ENCODE measurements at places on chromosomes 3 and 15.

GRCh38 chr15:42499858-42500609, 4.6 kb downstream of the SNAP23 start:
- DNase-seq, result no peak

- no peak for DNase-seq
Measured at GRCh38 chr3:36149447-36149865, 230.8 kb upstream of the STAC start.

- no peak for DNase-seq
Measured at GRCh38 chr3:124133366-124133940, 141.5 kb upstream of the ROPN1 start.

DNA sequence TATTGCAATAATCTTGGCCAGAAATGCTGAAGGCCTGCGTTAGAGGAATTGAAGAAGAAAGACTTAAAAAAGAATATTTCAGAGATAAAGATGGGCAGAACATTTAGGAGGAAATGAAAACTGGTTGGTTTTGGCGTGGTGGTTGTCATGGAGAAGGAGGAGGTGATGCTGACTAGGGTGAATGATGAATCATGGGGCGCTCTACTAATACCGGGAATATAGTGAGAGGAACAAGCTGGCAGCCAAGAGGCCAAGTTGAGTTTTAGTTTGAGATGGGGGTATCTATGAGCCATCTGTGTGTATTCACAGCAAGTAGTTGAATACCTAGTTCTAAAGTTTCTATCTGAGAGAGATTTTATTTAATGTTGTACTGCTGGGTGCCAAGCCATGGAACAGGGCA, 6.8 kb upstream of the GAP43 start:
- no peak for DNase-seq

DNA sequence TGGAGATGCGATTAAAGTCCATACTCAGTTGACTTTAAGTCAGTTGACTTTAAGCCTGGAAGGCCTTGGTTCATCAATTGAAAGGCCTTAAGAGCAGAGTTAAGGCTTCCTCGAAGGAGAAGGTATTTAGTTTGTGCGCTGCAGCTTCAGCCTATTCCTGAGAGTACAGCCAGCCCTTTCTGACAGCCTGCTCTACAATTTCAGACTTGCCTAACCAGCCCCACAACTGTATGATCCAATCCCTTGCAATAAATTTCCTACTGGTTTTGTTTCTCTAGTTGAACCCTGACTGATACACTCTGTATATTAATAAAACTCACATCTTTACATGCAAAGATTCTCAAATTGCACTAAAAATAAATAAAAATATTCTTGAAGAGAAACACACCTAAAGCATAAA, 66.1 kb upstream of the RORA start:
- no peak for DNase-seq

DNA sequence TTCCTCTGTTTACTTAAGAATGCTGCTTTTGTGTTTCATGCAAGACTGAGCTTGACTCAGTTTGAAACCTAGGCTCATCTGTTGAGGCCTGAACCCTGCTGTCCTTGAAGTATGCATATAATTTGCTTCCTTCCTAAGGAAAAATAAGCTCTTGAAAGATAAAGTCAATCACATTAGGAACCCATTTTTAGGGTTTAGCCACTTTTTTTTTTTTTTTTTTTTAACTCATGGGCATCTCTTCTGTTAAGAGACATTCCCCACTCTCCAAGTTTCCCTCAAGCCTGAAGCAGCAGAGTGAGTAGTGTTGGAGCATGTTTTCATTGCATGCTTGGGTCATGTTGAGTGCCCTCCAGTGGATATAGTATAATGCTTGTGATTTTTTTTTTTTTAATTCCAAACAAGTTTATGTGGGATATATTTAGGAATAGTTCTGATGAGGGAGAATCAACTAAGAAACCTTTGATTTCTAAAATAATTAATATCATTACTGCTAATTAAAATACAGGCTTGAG, 3.6 kb downstream of the CTNNB1 start:
- no peak for DNase-seq

- DNase-seq, result no peak
Measured at GRCh38 chr3:46316206-46316605, 37.7 kb upstream of the CCR2 start.

- no peak for DNase-seq
Measured at GRCh38 chr15:42939841-42940240, 19.3 kb upstream of the TTBK2 start.

- DNase-seq, result no peak
Measured at GRCh38 chr3:55629432-55629831, 142.3 kb upstream of the WNT5A start.

DNA sequence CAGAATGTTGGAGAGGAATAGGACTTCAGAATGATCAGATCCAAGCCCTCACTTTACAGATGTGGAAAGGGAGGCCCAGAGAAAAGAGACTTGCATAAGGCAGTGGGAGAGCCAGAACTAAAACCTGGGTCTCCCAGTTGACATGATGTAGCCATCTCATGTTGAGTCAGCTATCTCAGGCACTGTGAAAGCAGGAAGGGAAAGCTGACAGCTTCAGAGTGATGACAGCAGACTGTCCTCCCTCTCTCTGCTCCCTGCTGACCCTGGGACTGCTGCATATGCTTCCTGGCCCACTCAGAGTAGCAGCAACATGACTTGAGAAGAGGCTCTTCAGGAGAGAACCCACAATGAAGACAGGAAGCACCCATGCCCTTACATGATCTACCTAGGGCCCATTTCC, 14.7 kb downstream of the FHIT start:
- DNase-seq, result no peak

DNA sequence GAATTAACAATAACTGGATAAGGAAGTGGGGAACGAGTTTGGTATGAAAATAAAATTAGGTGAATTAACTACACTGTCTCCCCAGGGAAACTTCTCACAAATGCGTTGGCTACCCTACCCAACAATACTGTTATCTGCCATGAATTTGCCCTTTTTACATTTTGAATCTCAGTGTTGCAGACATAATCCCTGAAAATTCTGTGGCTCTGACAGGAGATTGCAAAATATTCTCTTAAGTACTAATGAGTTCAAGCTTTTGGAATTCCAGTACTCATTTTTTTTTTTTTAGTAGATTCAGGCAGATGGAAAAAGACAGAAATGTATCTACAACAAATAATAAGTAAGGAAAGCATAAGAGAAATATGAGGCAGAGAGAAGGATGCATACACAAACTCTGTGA, 332.6 kb downstream of the LSAMP start:
- DNase-seq, result no peak

GRCh38 chr3:35498506-35499210, 140.7 kb upstream of the ARPP21 start:
- DNase-seq, result no peak

DNA sequence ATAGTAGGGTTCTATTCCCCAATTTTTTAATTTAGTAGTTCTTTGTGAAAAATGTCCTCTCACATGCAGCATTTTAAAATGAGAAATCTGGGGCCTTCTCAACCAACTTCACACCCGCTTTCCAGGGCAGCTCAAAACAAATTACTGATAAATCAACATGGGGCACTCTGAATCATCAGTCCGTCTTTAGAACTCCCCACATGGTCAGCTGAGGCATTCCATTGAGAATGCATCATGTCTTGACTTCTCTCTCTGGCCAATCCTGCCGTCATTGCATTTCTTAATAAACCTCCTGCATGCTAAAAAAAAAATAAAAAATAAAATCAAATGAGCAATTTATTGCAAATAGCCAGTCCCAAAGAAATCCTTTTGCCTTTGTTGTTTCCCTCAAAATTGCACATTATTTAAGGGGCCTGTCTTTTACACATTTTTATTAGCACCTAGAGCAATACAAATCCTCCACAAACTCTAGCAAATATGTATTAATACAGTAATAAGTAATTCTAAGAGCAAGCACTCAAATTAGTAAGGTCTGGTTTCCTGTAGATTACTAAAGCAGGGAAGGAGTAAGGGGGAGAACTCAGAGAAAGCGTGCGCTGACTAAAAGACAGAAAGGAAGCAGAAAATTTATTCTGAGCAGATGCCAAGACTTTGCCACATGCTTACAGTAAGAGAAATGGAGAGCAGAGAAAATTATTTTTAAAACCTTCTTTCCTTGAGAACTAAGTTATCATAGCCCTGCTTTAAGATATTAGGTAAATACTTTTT, 175.7 kb downstream of the TNIK start:
- DNase-seq, result no peak

GRCh38 chr15:96495386-96495785, 164.9 kb downstream of the NR2F2 start:
- no peak for DNase-seq

DNA sequence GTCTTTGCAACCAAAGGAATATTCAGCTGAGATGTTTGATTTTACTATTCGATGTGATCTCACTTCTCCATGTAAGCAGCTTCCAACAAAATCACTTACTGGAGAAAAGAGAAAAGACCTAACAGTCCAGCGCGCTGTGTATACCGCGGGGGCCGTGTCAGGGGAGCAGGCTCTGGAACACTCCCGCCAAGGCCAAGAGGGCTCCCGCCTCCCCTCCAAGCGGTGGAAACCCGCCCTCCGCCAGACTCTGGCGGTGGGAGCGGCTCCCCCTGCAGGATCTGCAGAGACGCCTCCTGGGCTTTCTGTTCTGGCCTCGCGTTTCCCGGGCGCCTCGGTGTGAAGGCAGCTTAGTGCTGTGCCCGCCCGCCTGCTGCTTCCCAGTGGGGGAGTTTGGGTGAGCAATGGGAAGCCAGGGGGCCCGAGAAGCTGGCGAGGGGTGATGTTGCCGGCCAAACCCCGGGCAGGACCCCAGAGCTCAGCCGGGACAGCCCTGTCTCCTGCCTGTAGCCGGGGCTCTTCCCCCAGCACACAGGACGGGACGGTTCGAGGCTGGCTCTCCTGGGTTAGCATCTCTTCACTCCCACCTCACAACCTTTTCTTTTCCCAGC, 36.3 kb downstream of the CHST14 start:
- DNase-seq, result peak; percentile 76

DNA sequence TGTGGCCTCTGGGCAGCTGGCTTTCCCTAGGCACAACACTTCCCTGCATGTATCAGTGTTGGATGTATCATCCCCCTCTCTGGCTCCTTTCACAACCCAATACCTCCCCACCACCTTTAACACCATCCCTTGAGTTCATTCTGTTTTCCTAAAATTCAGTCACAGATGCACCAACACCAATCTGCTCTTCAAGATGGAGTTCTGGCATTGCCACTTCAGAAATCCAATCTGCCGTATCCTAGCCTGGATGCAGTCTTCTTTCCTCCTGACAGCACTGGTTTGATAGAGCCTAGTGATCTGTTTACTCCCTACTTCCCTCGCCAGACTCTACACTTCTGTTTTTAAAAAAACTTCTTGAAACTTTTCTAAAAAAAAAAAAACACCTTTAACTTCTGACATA, 21.7 kb downstream of the PXYLP1 start:
- DNase-seq, result no peak

- DNase-seq, result no peak
Measured at GRCh38 chr15:53671545-53671944, 87.9 kb downstream of the WDR72 start.

GRCh38 chr15:65054333-65055200, 9.4 kb downstream of the SLC51B start:
- peak; percentile 68 for DNase-seq

DNA sequence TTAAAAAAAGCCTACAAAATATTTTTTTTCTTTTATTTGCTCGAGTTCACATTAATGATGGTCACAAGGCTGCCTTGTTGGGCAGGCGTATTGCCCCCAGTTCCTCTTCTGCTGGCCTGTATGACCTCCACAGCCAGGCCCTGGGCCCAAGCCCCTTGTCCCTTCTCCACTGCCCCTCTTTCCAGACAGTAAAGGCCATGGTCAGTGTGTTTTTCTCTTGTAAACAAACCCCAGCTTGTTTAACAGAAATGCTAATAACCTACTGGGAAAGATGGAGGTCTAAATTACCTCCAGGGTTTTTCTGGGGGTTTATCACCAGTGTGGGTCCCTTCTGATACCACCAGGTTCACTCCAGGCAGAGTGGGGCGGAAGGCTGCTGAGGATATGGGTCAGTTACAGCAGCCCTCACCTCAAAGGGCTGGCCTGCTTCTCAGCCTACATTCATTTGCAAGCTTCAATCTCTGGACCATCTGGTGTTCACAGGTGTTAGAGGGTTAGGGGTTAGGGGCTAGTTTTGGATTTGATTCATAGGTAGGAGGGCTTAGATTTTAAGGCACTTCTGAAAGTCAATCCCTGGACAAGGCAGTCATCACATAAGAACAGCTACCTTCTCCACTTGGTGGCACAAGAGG, 2.0 kb upstream of the MANF start:
- DNase-seq, result peak; percentile 17

GRCh38 chr3:188348435-188349244, 194.7 kb downstream of the LPP start:
- DNase-seq, result no peak

- DNase-seq, result peak; percentile 49
Measured at GRCh38 chr3:38374221-38374620, 27.6 kb downstream of the XYLB start.

DNA sequence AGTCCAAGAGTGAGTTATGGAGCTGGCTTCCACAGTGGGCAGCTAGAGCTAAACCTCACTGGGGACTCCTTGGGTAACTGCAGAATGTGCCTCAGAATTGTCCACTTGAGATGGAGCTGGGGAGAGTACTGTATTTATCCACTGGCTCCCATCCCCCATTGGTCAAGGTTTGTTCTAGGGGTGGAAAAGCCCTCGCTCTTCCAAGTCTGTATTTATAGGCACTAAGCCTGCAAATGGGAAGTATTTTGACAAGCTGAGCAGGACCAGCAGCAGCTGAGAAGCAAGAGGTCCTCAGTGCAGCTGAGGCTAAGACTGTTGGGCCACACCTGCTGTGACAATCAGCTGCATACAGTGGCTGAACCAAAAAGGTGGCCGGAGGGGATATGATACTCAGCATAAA, 5.8 kb downstream of the USP13 start:
- no peak for DNase-seq

DNA sequence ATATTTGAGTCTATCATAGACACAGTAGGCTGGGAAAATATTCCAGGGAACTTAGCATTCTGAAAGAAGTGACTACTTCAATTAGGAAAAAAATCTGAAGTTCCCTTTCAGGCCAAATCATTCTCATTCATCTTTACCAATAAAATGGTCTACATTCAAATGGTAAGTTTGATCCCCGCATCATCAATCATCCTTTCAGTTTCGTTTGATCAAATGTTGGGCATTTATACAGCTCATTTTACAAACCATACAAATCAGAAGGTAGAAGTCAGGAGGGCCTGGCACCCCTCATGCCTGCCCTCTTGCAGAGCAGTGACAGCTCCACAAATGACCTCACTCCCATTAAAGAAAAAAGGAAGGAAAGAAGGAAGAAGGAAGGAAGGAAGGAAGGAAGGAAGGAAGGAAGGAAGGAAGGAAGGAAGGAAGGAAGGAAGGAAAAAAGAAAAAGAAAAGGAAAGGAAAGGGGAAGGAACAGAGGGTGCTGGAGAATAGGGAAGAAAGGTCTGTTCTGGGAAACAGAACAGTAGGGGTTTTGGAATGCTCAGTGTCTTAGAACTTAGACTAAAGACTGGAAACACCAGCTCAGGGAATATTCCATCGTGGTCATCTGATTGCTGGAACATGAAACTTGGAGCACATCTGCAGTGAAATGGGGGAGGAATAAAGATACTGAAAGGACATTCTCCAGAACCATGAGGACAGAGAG, 86.1 kb downstream of the XXYLT1 start:
- DNase-seq, result no peak
